ENCODE measurements at places on chromosomes 7 and 10.

GRCh38 chr7:954330-955238 lies at the start of gene ADAP1:
Gene ADAP1 (minus strand): TSS chr7:954680. CDS start chr7:954477, 203 bp downstream.
- no peak for DNase-seq

DNA sequence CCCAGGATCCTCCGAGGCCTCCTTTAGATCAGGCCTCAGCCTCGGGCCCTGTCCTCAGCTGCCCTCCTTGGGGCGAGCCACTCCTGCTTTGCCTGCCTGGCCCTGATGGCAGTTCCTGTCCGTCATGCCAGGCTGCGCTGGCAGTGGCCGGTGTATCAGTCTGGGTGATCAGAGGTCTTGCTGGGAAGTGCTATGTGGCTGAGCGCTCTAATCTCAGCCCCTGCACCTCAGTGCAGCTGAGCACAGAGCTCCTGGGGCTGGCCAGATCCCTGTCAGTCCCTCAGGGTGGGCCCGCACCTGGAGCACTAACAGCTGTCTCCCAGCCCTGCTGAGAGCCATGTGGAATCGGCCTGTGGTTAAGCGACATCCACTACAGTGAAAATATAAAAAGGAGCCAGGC lies 14.8 kb upstream of the CFAP46 start:
- no peak for DNase-seq

DNA sequence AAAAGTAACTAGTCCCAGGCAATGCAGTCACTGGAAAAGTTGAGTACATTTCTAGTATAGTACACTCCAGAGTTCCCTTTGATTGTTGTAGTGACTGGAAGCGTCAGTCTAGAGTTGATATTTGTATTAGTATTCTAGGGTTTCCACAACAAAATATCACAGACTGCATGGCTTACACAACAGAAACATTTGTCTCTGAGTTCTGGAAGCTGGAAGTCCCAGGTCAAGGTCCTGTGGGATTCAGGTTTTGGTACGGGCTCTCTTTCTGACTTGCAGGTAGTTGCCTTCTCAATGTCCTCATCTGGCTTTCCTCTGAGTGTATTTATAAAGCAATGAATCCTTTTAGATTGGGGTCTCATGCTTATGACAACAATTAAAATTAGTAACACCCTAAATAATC lies 1119.1 kb upstream of the PHF14 start:
- no peak for DNase-seq

GRCh38 chr7:1800902-1801301 lies 130.8 kb downstream of the ELFN1 start:
- no peak for DNase-seq

GRCh38 chr10:123885406-123886170 lies 6.0 kb downstream of the CPXM2 start:
- DNase-seq: no peak

- DNase-seq: no peak
Observed at GRCh38 chr7:35533902-35534301, 161.0 kb downstream of the HERPUD2 start.

GRCh38 chr10:116728526-116729096 lies 13.8 kb downstream of the HSPA12A start:
- no peak for DNase-seq

GRCh38 chr10:1785835-1786234 lies 48.5 kb upstream of the ADARB2 start:
- DNase-seq: no peak

DNA sequence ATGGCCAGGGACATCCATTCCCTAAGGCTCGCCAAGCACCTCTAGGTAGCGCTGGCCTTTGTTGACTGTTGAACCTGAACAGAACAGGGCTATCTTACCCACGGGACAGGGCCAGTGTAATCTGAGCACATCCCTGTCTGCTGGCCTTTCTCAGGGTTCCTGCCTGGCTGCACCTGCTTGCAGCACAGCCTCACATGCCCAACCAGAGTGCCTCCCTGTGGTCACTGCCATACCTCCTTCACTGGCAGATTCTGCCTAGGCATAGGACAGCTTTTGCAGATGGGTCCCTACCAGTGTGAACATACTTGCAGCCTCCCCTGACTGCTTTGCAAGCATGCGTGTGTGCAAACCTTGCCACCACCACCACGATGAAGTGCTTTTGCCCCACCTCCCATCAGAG lies 15.8 kb upstream of the LIPN start:
- no peak for DNase-seq

DNA sequence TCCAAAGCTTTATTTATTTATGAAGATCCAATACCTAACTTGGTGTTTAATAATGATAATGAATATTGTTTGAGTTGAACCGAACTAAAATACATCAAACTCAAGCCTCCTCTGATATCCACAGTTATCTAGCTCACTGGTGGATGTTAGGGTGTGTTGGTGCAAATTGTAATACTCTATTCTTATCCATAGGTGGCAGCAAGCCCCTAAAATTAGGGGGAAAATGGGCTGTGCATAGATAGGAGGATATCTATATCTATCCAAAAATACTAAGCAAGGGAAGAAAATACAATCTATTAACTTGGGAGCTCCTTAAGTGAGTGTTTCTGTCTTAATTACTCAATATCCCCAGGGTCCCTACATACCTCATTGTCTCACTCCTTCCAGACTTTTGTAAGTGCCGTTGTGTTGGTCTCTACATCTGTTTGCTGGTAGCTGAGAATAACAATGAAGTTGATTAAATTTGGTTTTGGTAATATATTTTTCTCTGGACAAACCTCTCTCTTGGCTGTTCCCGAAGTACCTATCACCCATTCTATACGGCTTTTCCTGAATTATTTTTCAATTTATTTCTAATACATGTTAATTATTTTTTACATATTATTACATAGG lies 55.0 kb upstream of the VWDE start:
- peak; percentile 48 for DNase-seq

- no peak for DNase-seq
Observed at GRCh38 chr7:139699640-139700504, 77.9 kb downstream of the HIPK2 start.

DNA sequence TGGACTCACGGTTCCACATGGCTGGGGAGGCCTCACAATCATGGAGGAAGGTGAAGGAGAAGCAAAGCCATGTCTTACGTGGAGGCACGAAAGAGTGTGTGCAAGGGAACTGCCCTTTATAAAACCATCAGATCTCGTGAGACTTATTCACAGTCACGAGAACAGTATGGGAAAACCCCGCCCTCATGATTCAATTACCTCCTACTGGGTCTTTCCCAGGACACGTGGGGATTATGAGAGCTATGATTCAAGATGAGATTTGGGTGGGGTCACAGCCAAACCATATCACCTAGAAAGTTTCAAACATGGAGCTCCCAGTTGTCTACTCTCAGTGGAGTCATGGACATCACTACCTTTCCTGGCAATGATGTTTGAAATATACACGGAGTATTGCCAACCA lies 49.6 kb downstream of the CYCS start:
- DNase-seq: no peak

DNA sequence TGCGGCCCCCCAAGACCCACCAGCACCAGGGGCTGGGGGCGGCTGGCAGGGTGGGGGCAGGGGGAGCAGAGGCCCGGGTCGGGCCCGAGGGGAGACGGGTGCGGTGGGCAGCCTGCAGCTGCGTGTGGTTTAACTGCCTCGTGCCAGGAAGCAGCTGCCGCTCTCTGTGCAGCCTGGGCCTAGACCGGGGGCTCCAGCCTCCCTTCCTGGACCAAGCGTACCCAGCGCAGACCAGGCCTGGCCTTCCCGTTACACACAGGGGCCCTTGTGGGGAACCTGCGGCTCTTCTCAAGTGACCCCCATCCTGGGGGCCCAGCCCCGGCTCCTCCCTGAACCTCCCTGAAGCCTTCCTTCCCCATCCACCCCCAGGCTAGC lies 6.6 kb upstream of the INTS1 start:
- no peak for DNase-seq

DNA sequence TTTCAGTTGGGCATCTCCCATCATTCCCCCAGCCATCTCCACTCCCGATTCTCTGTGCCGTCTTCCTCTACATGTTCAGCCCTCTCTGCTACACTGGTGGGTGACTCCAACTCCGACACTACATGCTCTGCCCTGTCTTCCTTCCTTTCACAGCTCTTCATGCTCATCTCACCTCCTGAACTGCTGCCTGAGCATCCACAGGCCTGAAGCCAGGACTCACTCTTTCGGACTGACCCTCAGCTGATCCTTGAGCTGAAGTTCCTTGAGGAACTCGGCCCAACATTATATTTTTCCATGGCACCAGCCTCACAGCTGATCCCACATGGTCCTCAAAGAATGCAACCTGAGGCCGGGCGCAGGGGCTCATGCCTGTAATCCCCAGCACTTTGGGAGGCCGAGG lies 538.4 kb downstream of the PTPRN2 start:
- no peak for DNase-seq

GRCh38 chr7:32221736-32222135 lies 151.5 kb upstream of the PDE1C start:
- no peak for DNase-seq

GRCh38 chr7:42162560-42163325 lies 74.3 kb downstream of the GLI3 start:
- no peak for DNase-seq

- no peak for DNase-seq
Observed at GRCh38 chr7:3732395-3733005, 431.4 kb downstream of the SDK1 start.

GRCh38 chr10:131737543-131738395 lies 163.0 kb upstream of the PPP2R2D start:
- DNase-seq: no peak

DNA sequence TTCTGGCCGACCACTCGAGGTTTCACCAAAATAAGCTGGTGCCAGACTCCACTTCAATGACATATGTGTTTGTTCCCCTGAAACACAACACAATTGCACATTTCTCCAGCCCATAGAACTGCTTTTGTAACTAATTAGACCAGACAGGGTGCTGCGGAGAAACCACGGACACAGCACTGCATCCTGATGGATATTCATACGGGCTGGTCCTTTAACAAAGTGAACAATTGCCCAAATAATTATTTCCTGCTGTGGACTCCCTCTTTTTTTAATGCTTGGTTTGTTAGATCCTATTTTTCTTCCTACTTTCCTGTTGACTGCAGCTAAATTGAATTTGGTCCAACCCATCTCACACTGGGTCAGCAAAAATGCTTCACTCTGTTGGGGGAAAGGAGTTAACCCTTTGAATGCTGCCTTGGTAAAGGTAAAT lies 198.6 kb upstream of the BMPER start:
- no peak for DNase-seq

DNA sequence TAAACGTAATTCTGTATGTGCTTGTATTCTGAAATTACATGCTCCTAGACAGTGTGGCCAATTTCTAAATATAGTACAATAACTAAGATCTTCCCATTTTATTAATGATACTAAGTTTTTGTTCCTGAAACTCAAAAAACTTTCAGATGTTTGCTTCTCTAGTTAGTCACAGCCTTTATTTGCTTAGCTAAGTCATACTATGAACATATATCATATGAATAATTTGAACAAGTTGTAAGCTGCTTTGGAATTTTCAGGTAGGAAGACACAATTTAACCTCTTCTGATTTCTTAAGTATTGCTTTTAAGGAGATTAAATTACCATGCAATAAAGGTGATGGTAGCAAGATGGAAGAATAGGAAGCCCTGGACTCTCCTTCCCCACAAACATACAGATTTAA lies 148.7 kb downstream of the AMPH start:
- no peak for DNase-seq

GRCh38 chr7:106370542-106370941 lies 85.8 kb upstream of the NAMPT start:
- no peak for DNase-seq

DNA sequence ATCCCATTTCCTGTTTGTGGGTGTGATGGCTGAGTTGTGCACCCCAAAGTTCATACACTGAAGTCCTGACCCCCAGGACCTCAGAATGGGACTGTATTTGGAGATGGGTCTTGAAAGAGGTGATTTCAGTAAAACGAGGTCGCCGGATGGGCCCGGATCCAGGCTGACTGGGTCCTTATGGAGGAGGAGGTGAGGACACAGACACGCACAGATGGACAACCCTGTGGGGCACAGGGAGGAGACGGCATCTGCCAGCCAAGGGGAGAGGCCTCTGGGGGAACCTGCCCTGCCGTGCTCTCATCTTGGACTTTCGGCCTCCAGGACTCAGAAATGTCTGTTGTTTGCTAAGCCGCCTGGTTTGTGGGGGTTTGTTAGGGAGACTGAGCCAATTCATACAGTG lies 61.1 kb downstream of the PTPRN2 start:
- no peak for DNase-seq

DNA sequence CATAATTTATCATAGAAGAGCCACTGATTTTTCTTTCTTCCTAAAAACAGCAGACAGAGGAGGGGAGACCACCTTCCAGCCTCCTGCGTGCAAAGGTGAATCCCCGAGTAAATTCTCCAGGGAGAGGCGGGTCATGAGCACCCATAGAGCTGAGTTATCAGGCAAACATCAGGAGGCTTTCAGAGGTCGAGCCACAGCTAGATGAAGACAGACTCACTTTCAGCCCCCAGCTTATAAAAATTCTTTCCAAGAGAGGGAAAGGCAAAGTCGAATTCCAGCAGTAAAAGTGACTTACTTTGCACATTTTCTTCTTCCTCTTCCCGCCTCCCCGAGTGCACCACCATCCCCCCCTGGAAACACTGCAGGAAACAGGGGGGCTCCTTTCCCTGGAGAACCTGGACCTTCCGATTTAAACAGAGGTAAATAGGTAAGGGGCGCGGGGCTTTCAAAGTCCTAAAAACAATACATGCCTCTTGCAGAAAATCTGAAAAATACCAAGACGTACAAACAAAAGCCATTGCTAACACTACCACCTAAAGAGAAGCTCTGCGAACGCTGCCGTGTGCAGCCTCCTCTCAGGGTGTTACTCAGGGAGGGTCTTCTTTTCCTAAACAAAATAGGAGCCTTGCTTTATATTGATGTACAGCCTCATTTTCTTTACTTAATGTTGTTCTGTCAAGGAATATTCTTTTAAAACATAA lies 163.8 kb downstream of the SVIL start:
- no peak for DNase-seq

GRCh38 chr7:105590793-105591192 lies 9.5 kb upstream of the EFCAB10 start:
- no peak for DNase-seq

DNA sequence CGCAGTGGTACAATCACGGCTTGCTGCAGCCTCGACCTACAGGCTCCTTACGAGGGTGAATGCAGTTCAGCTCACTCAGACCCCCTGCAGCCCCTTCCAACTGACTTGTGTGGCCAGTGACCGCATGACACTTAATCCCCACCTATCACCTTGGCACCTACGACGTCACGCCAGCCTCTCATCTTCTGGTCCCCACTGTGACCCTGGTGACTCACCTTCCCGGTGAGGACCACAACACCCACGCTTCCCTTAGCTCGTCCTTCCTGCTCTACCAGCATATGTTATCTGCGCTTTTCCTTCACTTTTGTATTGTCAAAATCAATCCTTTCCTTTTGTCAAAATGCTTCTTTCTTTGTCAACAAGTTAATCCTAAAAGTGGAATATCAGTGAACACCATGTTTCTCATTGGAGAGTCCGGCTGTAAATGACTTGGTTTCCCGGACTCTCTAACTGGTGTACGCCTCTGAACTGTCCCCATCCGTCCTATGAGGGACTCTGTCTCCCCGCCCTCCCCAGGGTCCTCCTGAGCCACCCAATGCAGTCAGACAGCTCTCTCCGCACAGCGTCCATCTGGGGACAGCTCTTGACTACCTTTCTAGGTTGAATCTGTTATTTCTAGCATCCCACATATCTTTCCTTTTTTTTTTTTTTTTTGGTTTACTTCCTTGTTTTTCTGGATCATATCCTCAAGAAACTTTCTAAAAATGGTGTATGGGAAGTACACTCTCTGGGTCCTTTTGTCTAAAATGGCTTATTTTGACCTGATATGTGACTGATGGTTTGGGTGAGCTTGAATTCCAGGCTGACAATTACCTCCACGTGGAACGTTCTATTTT lies 37.3 kb downstream of the CFAP46 start:
- no peak for DNase-seq
